ENCODE measurements at places on chromosomes 12 and 14. TPM values are rescaled to one million over a fixed set of nuclear protein-coding genes. Genes with fewer than 3 reads are reported as not detected.

DNA sequence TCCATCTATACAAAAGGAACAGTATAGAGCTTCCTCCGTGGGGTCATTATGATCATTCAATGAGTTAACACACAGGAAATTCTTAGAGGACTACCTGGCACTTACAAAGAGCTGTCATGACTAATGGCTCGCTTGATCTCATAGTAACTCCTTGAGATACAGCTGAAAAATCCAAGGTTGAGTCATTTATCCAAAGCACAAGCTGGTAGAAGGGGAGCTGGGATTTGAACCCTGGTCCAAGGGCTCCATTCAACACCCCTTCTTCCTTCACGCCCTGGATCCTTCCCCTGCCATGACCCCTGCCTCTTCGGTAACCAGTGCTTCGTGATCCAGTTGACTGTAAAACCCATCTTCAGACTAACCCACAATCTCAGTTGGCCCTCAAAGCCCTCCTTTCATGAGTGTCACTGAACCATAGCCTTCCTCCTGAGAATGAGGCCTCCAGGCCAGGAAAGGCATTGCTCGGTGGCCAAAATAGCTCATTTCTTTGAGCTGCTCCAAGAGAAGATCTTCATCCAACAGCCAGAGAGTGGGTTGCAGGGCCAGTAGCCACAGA lies 7.8 kb downstream of the ZFP36L1 start:
- DNase-seq: peak; percentile 87

GRCh38 chr12:131616738-131617137 lies 94.2 kb upstream of the SFSWAP start:
- no peak for DNase-seq

DNA sequence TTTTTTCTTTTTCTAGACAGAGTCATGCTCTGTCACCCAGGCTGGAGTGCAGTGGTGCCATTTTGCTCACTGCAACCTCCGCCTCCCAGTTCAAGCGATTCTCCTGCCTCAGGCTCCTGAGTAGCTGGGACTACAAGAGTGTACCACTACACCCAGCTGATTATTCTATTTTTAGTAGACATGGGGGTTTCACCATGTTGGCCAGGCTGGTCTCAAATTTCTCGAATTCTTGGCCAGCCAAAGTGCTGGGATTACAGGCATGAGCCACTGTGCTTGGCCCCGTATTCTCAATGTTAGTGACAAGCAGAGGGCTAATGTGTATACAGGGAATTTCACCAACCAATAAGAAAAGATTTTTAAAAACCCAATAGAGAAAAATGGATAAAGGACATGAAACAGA lies 8.4 kb downstream of the PLBD2 start:
- no peak for DNase-seq

Gene PLEKHD1
- total RNA-seq: 0.17 TPM

DNA sequence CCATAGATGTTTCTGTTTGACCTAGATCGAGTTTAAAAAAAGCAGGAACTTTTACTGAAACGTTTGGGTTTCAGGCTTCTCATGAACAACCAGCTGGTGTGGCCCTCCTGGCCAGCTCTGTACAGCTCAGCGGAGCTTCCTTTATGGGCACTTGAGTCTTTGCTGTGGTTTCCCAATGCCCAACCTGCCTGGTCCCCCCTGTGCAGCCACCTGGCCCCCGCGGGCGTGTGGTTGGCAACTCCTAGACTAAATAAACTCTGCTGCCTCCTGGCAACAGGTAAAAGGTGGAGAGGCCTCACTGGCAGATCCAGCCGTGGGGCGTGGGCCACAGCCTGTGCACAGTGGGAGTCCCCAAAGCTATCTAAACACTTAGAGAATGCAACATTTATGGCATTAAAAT lies 38.7 kb downstream of the ADGRD1 start:
- DNase-seq: no peak

GRCh38 chr14:77543637-77544334 lies 45.2 kb upstream of the ISM2 start:
- no peak for DNase-seq

DNA sequence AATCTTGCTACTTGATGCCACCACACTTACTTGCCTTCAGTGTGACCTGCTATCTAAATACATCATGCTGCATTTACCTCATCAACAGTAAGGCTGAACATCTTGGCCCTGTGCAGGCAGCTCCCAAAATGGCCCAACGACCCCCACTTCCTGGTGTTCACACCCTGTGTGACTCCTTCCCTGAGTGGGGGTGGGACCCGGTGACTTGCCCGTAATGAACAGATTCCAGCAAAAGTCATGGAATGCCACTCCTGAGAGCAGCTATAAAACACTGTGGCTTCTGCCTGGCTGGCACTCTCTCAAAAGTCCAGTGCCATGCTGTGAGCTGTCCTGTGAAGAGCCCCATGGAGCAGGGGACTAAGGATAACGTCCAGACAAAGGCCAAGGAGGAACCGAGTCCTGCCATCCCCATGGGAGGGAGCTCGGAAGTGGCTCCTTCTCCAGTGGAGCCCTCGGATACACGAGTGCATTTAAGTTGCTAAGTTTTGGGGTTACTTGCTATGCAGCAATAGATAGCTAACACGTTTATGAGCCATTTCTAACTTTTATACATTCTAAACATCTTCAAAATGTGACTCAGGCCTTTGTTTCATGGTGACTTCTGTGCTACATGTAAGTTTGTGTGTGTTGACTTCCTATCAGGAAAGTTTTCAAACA lies 33.0 kb downstream of the P2RX2 start:
- DNase-seq: no peak

Gene RERG
- 5.0 TPM for total RNA-seq

- DNase-seq: no peak
Observed at GRCh38 chr14:71666571-71667145, 265.6 kb upstream of the RGS6 start.

Gene KRT8
- total RNA-seq: 508 TPM

Gene TIMELESS
- 2.3 TPM for total RNA-seq

Gene AICDA
- total RNA-seq: not detected

Measured in esophagus muscularis mucosa (tissue), 4 donors.